ENCODE measurements at places on chromosomes 16 and 17.

- no peak for DNase-seq
Measured at GRCh38 chr16:49959552-49960277, 65.3 kb upstream of the CNEP1R1 start.

DNA sequence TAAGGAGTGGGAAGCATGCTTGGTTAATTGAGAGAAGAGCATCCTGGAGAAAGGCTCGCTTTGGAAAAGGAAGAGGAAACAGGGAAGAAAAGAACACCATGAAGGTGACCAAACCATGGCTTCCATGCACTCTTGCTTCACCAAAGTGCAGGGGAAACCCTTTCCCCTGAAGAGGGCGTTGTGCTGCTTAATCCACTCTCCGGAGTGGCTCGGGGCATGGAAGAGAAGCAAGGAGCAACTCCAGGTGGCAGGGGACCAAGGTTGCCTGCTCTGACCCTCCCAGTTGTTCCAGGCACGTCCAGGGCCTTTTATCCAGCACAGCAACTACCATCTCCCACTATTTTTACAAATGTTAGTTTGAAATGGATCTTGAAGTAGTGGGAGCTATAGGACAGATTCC, 108.1 kb downstream of the STX8 start:
- no peak for DNase-seq

DNA sequence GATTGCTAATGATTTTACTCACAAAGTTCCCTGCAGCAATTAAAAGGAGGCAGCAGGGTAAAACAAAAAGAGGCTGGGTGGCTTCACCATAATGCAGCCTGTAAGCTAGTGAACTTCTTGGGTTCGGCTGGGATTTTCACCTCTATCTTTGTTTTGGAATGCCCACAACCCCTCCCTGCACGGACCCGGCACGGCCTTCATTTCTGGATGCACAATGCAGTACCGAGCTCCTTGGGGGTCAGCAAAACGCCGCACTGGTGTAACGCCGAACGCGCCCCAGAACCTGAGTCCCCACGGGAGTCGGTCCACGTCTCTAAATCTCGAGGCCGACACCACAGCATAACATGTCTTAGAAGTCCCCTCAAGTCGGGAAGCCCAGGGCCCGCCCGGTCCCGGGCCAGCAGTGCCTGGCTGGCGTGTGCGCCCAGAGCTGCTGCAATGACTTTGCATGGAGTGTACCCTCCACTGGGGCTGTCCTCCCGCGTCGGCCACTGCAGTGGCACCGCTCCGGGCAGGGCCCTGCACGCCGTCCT, 759 bp downstream of the UBE2O start:
- no peak for DNase-seq

GRCh38 chr17:10738521-10739258, 8.9 kb upstream of the TMEM220 start:
- DNase-seq = no peak

- DNase-seq = no peak
Measured at GRCh38 chr17:10702574-10702973, 5.2 kb downstream of the ADPRM start.

- DNase-seq = no peak
Measured at GRCh38 chr17:77499699-77500435, 359.1 kb downstream of the SEC14L1 start.

- DNase-seq = no peak
Measured at GRCh38 chr16:66095676-66096075, 270.8 kb upstream of the CDH5 start.

DNA sequence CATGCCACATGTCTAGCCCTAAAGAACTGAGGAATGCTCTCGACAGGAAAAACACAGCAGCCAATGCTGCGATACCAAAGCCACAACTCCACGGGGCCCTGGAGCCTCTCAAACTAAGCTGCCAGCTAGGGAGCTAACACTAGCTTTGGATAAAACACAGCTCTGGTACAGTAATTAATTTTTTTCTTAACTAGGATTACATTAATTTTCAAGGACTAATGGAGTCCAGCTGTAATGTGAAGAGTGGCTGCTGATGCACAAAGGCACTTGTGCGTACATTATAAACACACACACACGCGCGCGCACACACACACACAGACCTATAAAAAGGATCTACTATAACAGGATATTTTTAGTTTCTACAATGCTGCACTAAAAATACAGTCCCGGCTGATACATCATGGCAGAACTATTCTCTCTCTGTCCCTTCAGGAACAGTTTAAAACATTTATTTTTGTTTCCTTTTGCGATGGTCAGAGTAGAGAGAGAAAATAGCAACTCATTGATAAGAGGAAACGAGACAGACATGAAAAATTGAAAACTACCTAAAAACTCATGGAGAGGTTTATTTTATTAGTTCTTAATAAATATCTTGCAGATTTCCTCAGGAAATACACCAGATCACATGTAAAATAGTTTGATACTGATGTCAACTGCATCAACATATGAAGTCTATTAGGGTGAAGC, 88.5 kb downstream of the SMG6 start:
- DNase-seq = no peak

DNA sequence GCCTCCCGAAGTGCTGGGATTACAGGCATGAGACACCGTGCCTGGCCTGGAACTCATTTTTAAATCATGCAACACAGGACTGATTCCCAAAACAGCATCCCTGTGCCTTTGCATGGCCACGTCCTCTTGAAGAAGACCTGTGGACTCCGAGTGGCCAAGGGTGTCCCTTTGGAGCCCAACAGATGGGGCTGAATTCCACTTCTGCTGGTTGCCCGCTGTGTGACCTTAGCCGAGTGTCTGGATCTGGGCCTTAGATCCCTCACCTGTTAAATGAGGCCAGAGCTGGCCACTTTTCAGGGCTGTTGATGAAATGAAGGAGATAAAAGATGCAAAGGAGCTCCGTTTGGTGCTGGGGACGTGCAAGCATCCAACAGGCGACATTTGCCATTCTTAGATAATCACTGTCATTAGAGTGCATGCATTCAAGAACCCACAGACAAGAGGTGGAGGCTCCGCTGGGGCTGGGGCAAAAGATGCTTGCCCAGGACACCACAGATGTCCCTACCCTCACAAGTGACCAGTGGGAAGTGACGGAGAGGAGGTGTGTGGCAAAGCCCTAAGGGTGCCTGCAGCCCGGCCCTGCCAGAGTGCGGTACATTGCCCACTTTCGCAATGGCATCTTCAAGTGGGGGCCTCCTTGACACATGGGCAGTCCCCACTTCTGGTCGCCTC, 354.1 kb upstream of the TNRC6C start:
- no peak for DNase-seq

DNA sequence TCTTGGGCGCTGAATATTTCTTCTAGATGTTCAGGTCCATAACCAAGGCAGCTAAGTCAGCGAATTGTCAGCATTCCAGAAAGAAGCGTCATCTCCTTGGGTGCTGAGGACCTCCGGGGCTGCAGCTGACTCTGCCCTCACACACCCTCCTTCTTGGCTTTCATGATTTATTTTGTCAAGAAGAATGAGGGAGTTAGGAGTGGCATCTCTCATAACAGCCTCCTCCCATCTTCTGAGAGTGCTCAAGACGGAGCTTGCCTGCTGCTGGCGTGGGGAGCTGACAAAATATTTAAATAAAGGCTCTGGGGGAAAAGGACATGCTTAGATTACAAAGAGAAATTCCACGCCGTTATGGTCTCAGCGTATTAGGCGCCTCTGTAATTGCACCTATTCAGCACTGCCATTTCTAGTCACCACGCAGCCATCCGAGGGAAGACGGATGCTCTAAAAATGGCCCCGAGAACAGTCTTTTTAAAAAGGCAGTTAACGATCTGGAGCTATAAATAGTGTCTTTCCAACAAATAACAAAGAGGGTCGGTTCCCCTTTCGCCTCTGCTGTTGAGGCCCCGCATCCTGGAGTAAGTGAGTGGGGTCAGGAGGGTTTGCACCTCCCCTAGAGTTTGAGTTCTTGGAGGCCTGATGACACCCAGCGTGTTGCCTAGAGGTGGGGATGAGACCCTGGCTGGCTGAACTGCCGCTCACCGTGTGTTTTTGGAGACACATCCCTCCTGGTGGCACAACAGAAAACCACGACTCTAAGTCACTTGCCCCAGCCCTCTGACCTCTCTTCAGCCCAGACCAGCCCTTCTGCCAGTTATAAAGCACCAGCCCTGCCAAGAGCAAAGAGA, 187.0 kb downstream of the CCDC182 start:
- no peak for DNase-seq

DNA sequence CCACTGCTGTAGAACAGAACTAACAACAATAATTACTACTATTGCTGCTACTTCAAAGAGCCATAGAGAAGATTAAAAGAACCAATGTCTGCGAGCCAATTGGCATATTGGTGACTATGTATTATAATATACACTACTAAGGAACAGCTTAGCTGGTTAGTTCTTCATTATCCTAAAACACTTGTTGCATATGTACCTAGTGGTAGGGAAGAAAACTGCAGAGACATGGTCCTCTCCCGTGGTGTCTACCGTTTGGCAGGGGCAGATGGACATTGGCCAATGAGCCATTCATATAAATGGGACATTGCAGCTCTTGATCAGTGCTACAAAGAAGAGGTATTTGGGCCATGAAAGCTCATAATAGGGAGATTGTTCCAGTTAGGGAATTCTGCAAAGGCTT, 46.4 kb upstream of the CLEC3A start:
- DNase-seq = no peak

DNA sequence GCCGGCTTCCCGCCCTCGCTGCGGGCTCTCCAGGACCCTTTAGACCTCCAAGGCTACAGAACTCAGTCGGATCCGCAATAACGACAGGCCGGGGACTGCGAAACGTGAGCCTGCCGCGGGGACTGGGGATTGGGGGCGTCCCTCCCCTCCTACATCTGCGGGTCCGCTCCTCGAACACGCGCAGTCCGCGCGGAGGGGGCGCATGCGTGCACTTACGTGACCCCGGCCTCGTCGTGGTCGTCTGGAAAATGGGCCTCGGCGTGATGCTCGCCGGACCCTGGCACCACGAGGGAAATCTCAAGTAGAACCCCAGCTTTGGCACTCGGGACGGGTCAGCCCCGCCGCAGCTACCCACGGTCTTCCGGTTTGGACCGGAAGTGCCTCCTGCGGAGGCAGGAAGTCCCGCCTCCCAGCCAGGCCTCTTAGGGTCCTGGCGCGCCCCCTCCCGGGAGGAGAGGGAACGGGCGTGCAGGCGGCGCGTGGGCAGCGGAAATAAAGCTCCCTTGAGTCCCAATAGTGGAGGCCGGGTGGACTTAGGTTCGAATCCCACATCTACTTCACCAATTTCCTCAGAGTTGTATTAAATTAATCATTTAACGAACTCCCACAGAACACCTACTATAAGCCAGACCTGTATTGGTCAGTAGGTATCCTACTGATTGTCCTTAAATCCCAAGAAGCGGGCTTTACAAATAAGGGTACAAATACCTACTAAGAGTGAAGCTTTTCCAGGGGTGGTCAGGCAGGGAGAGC, at the start of gene TAF1C:
TAF1C (minus strand) TSS at position 373 of the 753 bp plus-strand sequence. CDS start 2,069 bp downstream, outside the sequence.
- DNase-seq = peak; percentile 81

GRCh38 chr16:12899529-12900143, 1.8 kb upstream of the SHISA9 start:
- DNase-seq = no peak

DNA sequence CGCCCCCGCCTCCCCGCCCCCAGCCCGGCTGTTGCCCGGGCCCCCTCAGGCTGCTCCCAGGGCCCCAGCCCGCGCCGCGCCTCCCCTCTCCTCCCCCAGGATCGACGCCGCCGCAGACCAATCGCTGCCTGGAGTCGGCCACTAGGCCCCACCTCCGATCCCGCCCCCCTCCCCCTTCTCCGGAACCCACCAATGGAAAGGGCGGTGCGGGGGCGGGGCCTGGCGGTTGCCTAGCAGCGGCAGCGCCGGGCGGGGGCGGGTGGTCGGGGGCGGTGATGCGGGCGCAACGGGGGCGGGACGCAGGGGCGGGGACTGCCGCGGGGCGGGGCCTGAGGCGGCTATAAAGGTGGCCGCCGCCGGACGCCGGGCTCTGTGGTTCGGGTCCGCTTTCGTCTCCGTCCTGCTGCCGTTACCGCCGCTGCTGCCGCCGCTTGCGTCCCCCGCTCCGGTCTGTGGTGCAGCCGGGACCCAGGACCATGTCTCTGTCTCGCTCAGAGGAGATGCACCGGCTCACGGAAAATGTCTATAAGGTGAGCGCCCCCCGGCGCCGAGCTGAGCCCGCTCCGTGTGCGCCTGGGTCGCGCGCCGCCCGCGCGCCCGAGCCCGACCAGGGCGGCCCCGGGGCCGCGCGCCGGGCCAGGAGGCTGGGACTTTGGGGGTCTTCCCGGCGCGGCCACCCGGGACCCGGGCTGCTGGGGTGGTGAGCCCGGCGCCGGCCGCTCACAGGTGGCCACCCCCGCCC, at the start of gene BAIAP2:
BAIAP2 (plus strand) TSS at position 373 of the 742 bp plus-strand sequence; CDS start at position 477, 104 bp downstream.
- peak; percentile 90 for DNase-seq

DNA sequence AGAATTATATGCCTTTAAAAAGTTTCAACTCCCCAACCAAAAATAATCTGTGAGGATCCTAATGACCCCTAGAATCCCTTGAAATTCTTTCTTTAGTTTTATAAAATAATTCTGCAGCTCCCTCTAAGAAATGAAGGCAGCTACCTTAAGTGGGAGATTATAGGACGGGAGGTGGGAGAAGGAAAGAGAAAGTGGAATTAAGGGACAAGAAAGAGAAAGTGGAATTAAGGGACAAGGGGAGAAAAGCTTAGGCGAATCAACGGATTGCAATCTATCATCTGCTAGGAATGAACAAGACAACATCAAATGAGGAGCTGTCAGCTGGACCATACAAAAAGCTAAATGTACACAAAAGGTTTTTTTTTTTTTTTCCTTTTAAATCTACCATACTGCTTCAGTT, 262.0 kb downstream of the ZFHX3 start:
- DNase-seq = no peak

DNA sequence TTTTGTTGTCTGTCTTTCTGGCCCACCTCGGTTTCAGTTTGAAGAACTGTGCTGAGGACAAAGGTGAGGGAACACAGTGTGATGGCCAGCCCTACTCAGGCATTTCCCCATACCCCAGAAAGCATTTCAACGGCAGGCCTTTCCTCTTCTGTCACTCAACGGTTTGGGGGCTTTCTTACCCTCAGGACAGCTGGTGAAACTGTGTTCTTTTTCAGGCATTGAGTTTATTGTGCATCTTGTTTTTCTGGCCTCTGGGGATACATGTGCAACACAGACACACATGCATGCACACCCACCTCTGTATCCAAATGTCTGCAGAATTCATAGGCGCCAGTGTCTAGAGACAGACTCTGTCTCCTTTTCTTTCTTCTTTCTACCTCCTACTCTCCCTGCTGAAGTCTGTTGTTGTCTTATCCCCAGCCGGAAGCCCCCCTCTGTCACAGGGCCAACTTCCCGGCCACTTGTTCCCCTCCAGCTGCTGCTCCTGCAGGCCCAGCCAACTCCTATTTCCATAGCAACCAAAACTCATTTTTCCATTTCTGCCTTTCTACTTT, 17.0 kb downstream of the CHD9 start:
- DNase-seq = no peak

- no peak for DNase-seq
Measured at GRCh38 chr16:87540072-87540896, 47.5 kb upstream of the ZCCHC14 start.

DNA sequence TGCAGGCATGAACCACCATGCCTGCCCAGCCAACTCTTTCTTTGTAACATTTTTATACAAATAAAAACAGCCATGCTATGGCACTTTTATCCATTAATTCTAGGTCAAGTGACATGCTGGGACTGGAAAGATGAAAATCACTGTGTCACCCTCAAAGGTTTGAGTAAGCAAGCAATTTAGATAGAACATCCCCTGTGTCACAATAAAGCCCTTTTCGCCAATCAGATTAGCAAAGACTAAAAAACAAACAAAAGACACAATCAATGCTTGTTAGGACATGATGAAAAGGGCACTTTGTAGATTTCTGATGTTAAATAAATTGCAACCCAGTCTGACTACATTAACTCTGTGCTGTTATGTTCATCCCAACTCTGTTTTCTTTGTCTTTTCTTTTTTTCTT, 26.4 kb downstream of the CHP2 start:
- DNase-seq = no peak

Measured in SW 1271 (cell line).